A673 (cell line): ENCODE measurements at places on chromosomes 7 and 10. TPM values are rescaled to one million over a fixed set of nuclear protein-coding genes. Genes with fewer than 3 reads are reported as not detected.
A peak's percentile ranks its signal among the peaks of the same experiment; 100 is the strongest.

Gene GDF2
- total RNA-seq: not detected in 2 replicates

DNA sequence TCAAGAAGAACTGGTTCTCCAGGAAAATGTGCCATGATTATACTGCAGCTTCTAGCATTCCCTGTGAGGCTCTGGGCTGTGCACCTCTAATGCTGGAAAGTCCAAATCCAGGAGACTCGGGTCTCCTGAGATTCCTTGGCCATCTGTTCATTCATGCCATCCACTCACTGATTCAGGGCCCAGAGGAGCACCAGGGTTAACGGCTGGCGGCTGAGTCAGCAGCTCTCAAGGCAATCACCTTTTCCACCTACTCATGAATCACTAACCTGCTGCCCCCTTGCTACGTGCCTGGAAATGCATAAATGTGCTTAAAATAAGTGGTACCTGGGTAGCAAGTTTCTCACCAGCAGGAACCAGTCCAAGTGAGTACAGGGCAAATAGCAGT is 132.7 kb downstream of the KCNMA1 start:
- no peak for DNase-seq

GRCh38 chr7:139587535-139587934 is 64.0 kb downstream of the CLEC2L start:
- no peak for DNase-seq

DNA sequence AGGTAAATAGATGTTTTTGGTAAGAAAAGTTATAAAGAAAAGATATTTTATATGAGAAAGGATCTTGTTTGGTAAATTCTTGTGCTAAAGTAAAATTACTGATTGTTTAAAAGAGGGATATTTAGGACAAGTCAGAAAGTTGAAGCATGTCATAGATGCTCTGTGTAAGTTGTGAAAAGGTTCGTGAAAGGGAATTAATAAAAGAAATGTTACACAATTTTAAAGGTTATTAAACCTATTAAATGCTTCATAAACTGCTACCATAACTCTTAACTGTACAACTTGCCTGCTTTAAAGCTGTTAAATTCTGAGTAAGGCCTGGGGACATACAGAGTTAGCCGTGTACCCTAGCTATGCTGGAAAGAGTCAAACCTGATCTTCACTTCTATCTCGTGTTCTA is 634.1 kb downstream of the ACTR3B start:
- no peak for DNase-seq

- DNase-seq: no peak
Measured at GRCh38 chr10:77075926-77076325, 561.7 kb downstream of the KCNMA1 start.

DNA sequence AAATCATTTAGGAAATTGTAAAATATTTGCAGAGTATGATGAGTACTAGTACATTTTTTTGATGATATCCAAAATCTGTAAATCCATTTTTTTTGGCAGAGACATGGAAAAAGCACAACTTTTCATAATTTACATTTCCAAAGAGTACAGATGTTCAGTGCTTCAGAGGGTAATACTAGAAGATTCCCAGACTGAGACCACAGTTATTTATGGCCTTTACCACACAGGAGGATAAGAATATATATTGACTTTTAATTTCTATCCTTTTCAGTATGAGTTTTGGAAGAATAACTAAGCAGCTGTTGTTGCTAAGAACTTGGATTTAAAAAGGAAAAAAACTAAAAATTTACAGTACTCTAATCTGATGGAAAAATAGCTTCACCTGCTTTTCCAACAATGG is 61.9 kb downstream of the HGF start:
- DNase-seq: no peak

Gene TLX1
- total RNA-seq: 0.17 TPM in 1 of 2 replicates, not detected in the other

- peak; percentile 22 for DNase-seq
Measured at GRCh38 chr10:109996766-109997171, 11.0 kb upstream of the ADD3 start.

Gene ANK3
- total RNA-seq: 13.5 and 16.3 TPM in 2 replicates

DNA sequence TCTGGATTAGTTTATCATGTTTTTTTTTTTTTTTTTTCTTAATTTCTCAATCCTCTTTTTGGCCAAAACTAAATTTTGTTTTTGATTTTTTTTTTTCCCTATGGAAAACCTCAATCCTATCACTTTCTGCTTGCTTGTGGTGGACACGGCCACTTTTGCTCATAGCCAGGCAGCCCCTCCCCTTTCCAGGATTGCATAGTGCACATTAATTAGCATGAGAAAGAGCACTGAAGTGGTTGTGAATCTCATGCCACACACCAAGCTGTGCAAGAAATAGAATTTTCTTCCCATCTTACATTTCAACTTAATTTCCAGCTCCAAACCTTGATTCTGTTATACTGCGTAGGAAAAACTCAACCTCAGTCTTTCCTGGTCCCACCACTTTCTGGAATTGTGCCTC is 34.6 kb downstream of the MGAM2 start:
- DNase-seq: no peak

- DNase-seq: no peak
Measured at GRCh38 chr7:36787933-36788378, 63.7 kb upstream of the AOAH start.

DNA sequence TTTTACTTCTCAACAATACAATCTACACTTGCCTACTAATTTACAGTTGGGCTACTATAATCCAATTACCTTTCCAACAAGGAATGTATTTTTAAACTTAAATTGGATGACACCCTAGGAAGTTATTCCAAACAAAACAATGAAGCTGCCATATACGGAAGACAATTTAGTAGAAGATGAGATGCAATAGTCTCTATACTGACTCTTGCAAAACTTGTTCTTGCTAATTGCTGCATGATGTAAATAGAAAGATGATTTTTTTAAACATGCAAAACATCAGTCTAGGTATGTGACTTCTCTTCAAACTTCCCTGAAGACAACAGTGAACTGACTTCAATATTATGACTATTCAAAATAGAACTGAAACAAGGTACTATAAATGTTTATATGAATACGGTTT is 17.6 kb downstream of the NT5C3A start:
- DNase-seq: peak; percentile 30

Gene PIK3CG
- total RNA-seq: 13.4 and 13.7 TPM in 2 replicates

GRCh38 chr7:71995111-71995510 is 417.0 kb downstream of the CALN1 start:
- DNase-seq: no peak

DNA sequence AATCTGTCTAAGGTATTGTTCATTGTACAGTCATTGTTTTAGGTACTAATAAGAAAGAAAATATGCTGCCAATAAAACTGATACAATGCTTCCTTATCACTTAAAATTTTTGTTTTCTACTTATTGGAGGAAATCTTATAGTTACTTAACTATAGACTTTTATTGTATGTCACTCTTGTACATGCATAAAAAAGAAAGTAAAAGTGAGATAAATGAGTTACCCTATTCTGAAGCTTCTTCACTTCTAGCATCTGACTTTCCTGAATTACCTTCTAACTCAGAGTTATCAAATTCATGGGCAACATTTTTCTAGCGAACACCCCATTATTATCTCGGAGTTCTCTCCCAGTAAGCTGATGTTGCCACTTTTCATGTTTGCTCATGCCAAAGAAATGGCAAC is 504.9 kb downstream of the SH2D4B start:
- no peak for DNase-seq

DNA sequence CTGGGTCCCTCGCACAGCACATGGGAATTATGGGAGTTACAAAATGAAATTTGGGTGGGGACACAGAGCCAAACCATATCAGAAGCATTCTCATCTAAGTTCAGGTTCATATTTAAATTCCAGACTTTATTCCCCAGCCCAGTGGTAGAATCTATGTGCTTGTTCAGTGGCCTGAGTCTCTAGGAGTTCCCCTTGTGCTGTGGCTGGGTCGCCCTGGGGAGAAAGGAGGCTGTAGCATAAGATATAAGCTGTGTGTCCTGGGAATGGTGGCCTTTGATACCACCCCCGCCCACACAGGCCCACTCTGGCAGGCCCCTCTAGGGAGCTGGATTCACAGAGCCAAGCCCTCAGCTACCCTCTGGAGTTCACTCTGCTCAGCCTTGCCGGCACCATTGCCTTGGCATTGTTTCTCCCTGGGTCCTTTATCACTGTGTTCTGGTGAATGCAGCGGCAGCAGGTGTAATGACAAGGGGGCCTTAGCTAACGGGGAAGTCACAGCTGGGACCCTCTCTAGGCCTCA is 64.2 kb downstream of the MINDY4 start:
- DNase-seq: no peak

Gene EVX1
- total RNA-seq: not detected in 2 replicates

DNA sequence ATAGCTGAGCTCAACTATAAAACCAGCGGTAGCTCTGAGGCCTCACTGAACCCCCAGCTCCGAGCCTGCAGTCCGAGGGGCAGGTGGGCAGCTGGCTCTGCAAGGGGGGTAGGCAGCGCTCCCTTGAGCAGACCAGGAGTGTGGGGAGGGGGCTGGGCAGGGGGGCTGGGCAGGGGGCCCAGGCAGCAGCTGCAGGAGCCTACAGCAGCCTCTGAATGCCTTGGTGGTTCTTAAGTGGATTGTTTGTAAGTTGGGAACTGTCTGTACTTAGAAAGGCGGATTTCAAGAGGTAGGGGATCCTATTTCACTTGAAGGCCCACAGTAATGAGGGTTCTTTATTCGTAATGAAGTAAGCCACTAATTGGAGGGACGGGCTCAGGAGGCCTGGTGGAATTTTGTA is 72.3 kb downstream of the ICA1 start:
- no peak for DNase-seq

GRCh38 chr10:2111965-2112364 is 374.6 kb upstream of the ADARB2 start:
- no peak for DNase-seq

Gene WNT8B
- total RNA-seq: not detected in 2 replicates

GRCh38 chr10:125162120-125162931 is 2.0 kb upstream of the CTBP2 start:
- no peak for DNase-seq

Gene STEAP1B
- 49.9 and 53.0 TPM in 2 replicates for total RNA-seq

GRCh38 chr7:6422926-6423632 is 24.7 kb downstream of the DAGLB start:
- DNase-seq: no peak

GRCh38 chr10:100245484-100246220 is 16.3 kb upstream of the CHUK start:
- no peak for DNase-seq

Gene TRIM50
- not detected in 2 replicates for total RNA-seq

DNA sequence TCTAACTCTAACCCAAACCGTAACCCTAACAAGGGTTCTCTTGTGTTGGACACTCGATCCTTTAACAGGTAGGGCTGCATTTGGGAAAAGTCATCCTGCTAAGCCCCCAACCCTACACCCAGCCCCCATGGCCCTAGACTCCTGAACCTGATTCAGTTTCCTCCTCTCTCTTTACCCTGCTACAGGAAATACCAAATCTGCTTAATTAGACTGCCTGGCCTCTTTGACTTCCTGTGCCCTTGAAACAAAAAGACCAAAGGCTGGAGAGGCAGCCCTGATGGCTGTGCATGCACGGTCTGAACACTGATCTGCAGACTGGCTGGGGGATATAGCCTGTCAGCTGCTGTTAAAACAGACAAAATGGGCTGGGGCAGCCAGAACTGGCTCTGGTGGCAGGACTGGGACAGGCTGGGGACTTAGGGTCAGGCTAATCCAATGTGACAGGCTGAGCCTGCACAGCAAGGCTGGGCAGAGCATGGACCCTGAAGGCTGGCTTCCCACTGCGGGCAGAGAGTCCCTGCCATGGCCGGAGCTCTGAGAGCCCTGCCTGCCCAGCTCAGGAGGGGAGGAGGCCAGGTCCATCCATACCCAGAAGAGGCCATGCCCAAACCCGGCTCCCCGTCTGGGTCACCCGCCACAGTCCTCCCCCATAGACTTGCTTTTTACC is 51.0 kb upstream of the MSMB start:
- peak; percentile 16 for DNase-seq

Gene NPTX2
- total RNA-seq: 2.0 and 2.2 TPM in 2 replicates

DNA sequence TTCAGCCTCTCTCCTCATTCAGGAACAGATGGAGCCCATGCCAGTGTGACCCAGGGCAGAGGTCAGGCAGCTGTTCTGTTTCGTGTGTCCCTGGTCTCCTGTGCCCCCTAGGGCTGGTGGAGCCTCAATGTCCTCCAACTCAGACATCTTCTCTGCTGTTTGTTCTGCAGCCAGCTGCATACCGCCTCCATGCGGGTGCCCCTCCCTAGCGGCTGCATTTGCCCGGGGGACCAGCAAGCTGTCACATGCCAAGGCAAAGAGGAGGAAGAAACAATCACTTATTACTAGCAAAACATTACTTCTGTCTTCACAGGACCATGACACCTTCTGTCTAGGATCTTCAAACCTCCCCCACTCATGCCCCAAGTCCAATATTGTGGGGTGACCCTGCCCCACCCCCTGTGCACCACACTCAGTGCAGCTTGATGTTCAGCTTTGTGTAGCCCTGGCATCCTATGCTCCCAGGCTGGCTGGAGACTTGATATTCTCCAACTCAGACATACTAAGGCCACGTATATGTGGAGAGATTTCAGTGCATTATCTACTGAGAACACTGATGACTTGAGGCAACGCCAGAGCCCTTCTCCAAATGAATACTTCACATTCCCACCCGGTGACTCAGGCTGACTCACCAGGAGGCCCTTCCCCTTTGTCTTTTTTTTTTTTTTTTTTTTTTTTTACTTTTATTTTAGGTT is 188.9 kb downstream of the SKIDA1 start:
- peak; percentile 88 for DNase-seq

DNA sequence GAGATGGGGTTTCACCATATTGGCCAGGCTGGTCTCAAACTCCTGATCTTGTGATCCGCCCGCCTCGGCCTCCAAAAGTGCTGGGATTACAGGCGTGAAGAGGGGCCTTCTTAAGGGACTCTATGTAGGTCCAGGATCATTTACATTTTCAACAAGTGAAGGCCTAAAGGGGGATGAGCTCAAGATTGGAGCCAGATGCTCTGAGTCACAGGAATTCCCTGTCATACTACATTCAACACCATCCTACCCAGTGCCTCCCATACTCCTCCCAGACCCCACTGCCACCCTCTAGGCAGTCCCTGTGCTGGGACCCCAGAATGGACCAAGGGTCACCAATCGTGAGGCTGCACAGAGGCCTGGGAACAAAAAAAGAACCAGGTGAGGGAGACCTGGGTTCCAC is 29.9 kb downstream of the CYTH3 start:
- DNase-seq: no peak

DNA sequence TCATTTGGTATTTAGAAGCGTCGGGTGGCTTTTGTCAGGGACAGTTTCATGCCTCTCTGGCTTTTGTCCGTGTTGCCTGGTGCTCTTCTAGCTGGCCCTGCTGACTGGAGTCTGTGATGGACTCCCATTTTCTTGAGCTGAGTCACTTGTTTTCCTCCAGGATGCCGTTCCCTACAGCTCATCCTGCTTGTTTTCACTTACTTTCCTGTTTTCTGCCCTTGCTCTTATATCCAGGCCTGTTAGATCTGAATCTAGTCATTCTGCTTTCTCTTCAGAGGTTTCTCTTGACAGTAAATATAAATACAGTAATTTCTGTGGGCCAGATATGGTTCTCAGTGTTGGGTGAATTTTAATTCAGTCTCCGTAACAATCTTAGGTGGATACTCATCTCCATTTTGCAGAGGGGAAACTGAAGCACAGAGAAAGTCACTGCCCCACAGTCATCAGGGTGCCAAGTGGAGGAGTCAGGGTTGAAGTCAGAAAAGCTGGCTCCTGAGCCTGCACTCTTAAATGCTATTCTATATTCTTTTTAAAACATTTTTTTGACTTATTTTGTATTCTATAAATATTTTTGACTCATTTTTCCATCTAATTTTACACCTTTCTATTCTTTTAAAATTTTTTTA is 85.4 kb downstream of the CCNY start:
- DNase-seq: no peak

Gene ASB10
- not detected in 2 replicates for total RNA-seq

- DNase-seq: peak; percentile 75
Measured at GRCh38 chr7:128705891-128706333, 33.2 kb upstream of the CALU start.

GRCh38 chr10:1611936-1612550 is 125.3 kb downstream of the ADARB2 start:
- no peak for DNase-seq
